Left lung (tissue), 14 donors: ENCODE measurements at places on chromosomes 11 and 22.

DNA sequence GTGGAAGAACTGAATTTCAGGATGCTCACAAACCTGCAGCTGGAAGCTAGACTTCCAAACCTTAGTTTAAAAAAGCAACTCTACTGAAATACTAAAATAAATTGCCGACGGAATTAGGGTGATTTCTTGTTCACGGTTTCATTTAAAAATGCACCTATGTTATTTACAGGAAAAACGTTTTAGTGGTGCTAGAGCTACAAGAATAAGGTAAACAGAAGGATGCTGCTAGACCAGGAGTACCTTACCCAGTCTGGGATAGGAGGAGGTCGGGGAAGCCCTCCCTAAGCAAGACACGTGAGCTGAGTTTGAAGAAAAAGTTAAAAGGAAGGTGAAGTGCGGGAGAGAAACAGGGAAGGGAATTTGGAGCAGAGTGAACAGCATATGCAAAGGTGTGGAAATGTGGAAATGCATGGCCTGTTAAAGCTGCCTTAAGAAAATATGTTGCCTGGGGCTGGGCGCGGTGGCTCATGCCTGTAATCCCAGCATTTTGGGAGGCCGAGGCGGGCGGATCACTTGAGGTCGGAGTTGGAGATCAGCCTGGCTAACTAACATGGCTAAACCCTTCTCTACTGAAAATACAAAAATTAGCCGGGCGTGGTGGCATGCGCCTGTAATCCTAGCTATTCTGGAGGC is 1.4 kb upstream of the FTH1 start:
- DNase-seq, result peak; percentile 65

DNA sequence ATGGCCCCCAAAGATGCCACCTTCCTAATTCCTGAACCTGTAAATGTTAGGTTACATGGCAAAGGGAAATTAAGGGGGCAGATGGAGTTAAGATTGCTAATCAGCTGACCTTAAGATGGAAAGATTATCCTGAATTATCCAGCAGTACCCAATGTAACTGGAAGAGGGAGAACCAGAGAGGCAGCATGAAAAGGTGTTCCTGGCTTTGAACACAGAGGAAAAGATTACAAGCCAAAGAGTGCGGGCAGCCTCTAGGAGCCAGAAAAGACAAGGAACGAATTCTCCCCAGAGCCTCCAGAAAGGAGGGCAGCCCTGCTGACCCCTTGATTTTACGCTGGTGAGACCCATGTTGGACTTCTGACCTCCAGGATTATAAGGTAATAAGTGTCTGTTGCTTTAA is 15.1 kb upstream of the THRSP start:
- DNase-seq, result no peak

- DNase-seq, result peak; percentile 15
Observed at GRCh38 chr11:127345819-127346459, 345.4 kb upstream of the KIRREL3 start.

- DNase-seq, result no peak
Observed at GRCh38 chr11:94178331-94178730, 49.7 kb downstream of the PANX1 start.

DNA sequence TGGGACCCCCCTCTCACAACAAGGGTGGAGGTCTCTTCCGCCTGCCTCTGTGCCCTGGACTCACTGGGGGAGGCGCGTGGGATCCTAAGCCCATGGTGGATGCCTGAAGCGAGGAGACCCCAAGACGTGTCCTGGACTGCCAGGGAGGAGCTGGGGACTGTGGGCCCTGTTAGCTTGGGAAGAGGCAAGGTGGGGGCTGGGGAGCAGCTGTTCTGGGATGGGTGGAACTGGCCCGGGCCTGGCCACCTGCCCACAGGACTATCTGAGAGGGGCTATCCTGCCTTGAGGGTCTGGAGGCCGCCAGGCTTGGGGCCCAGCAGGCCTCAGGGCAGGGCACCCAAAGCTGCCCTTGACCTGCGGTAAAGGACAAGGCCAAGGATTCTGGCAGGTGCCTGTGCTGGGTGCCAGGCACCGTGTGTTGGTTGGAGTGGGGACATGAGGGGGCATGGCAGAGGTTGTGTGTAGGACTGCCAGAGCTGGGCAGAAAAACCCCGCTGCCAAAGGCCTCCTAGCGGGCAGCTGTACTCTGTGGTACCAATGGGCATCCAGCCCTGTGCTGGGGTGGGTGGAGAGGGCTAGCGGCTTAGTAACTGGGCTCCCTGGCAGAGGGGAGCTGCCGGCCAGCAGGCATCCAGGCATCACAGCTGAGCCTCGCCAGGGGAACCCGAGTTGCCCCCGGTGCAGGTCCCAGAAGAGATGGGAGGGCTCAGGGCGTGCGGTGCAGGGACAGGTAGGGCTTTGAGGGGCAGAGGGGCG is 670 bp downstream of the LSP1 start:
- no peak for DNase-seq

DNA sequence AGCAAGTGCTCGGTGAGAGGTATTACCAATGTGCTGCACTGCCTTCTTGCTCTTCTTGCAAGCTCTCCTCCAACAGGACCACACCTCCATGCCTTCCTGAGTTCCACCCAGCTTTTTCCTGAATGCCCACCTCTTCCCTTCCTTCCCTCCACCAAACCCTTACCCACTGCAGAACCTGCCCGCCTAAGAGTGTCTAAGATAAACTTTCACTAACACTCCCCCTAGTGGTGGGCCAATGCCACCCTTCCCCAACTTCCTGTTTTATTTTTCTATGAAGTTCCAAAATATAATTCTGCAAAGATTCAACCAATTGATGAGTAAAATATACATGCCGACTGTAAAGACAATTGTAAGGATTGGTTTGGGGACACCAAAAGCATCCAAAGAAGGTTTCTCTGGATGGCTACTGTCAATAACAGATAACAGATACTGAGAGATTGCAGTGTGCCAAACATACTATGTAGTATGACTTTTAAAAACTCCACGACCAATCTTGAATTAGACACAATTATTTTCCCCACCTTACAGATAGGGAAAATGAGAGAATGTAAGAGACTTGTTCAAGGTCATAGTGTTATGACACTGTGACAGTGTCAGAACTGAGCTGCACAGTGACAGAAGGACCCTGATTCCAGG is 38.6 kb upstream of the BMAL1 start:
- no peak for DNase-seq

GRCh38 chr11:122933416-122933815 is 48.2 kb downstream of the BSX start:
- DNase-seq, result no peak

DNA sequence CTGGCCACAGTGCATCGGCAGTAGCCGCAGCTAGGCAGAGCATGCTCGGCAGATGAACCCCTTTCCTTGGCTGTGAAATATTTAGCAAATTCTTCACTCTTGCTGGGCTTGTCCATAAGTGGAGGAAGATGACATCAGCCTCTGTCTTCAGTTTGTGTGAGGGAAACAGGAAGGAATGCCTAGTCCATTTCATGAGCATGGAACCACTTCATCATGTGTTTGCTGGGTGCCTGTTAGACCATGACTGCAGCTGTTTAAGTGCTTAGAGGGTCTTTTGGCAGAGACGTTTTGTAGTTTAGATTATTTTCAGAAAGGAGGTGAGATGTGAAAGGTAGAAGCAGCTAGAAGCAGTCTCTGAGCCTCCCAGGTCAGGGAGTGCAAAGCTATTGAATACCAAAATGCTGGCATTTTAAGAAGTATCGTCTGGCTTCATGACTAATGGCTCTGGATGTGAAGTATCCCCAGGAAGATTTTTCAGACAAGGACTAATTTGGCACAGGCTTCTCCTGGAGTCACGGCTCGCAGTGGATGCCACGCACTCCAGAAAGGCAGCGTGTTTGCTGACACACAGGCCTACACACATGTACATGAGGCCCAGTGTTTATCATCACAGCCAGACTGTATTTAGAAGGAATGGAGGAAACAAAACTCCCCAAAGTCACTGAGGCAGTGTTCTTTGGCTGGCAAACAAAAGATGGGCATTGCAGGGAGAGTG is 43.1 kb upstream of the GRAMD1B start:
- DNase-seq, result no peak

DNA sequence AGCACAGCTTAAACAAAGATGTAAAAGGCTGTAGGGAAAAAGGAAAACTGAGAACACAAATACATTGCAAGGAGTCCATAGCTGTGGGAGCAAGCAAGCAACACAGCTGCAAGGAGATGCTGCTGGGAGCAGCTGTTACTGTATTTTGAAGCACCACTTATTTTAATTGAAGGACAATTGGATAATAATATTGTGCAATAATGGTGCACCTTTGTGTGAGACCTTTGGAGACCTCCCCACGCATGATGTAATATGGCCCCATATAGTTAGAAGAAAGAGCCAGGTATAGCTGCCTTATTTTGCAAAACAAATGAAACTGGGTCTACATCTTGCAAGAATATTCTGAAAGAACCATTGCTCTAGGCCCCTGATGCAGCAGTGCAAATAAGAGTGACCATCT is 191.1 kb upstream of the KIRREL3 start:
- no peak for DNase-seq

GRCh38 chr22:44192098-44192815 is 11.5 kb downstream of the PARVG start:
- no peak for DNase-seq

DNA sequence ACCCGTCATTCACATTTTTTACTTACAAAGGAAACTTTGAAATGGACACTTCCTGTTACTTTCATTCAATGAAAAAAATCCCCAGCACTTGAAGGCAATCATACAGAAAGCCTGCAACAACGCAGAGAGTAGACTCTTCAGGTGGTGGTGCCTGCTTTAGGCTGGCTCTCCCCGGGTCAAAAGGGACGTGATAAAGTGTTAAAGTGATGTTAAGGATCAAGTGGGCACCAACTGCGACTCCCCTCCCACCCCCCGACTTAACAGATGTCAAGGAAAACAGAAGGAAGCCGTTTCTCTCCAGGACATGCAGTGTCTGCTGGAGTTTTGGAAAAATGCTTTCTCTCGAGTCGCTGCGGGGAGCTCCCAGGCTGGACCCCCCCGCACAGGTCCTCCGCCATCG is 414 bp upstream of the PNPLA3 start:
- no peak for DNase-seq

GRCh38 chr22:42967933-42968332 is 47.0 kb downstream of the PACSIN2 start:
- peak; percentile 78 for DNase-seq
